Head of caudate nucleus (tissue), 42 donors: ENCODE measurements at places on chromosomes 6 and 20.

GRCh38 chr6:20119485-20119884 lies 92.8 kb downstream of the MBOAT1 start:
- DNase-seq, result no peak

GRCh38 chr6:132084811-132085509 lies 133.8 kb upstream of the CCN2 start:
- no peak for DNase-seq

GRCh38 chr6:89347825-89348224 lies 4.7 kb downstream of the UBE2J1 start:
- DNase-seq, result no peak

GRCh38 chr20:7579888-7580287 lies 360.4 kb downstream of the HAO1 start:
- DNase-seq, result no peak

DNA sequence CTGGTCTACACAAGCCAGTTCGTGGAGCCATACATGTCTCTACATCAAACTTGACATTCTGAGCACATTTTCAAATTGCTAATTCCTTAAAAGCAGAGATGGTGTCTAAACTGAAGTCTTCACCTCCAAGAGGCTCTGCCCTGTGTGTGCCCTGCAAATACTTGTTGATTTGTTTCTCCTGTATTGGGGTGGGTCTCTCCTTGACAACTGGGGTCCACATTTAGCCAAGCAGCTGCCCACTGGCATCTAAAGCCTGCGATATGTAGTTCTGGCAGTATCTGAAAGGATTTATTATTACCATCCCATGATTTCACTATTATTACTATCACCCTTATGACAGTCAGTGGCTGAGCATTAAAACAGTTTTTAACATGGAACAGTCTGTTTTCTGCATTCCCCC lies 45.9 kb upstream of the PKHD1 start:
- DNase-seq, result no peak

GRCh38 chr6:90387383-90387775 lies 90.7 kb upstream of the BACH2 start:
- DNase-seq, result no peak

DNA sequence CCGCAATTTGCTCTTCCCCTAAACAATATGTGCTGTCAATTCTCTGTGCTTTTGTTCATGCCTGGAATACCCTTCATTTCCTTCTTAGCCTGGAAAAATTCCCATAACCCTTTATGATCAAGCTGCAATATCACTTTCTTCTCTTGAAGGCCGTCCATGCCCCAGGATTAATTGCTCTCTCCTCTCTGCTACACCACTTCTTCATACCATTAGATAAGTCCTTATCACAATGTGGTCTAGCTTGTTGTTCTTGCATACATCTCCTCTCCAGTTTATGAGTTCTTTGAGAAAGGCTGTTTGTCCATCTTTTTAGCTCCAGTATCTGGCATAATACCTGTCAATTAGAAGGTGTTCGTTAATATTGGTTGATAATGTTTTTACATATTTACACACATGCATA lies 111.2 kb upstream of the SAMD5 start:
- DNase-seq, result no peak

DNA sequence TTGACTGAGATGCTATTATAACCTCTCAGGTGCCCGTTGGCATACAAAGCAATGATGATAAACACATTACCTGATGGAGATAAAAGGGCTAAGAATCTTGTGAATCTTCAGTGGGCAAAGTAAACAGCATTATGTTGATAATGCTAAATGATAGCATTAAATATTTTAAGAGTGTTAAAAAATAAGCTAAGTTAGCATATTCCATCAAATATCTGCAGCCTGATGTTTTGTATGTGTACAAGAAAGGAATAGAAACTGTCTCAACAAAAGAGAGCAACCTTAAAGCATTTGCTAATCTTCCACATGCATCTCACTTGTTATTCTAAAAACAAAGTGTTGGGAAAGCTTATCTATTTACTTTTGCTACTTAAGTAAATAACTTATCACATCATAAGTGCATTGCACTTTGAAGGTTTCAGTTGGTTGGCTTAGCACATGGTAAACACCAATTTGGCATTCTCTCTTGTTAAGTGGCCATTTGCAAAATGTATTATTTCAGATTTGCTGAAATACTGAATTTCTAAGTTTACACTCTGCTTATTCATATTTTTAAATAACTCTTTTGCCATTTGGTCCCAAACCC lies 151.6 kb downstream of the SYNDIG1 start:
- DNase-seq, result no peak

GRCh38 chr6:14792118-14792955 lies 453.5 kb upstream of the JARID2 start:
- DNase-seq, result no peak

- DNase-seq, result no peak
These were observed 12.3 kb downstream of the CYP21A2 start for GRCh38 chr6:32050562-32050961.

DNA sequence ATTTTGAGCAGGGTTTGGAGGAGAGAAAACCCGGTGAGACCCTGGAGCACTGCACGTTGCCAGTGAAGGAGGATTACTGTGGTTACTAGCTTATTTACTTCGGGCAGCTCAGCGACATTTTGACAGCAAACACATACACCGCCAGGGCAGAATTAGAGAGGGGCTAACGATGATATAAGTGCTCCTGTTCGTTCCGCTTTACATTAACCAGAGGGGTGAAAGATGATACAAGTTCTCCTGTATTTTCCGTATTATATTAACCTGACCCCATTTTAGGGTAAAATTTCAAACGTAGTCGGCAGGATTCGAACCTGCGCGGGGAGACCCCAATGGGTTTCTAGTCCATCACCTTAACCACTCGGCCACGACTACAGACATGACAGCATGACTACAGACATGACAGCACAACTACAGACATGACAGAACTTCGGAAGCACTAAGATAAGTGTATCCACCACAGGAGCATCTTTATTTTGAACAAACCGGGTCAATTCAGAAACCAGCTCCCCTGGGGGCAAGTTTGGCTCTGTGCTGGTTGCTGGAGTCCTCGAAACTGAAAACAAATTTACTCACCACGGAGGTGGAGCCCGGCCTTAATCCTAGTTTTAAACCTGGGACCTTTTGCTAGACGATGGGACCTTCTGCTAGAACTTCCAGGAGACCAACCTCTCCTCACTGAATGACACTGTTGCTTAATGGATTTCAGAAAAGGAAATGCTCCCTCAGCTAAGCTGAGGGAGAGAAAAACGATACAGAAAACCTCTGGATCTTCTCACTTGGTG lies 80.4 kb upstream of the ZNF184 start:
- no peak for DNase-seq

- DNase-seq, result peak; percentile 71
These were observed 3.5 kb downstream of the NDUFAF5 start for GRCh38 chr20:13788167-13788834.

- no peak for DNase-seq
These were observed 20.4 kb downstream of the EPB41L2 start for GRCh38 chr6:131042664-131043063.

- DNase-seq, result no peak
These were observed 117.5 kb upstream of the COL21A1 start for GRCh38 chr6:56364827-56365339.

DNA sequence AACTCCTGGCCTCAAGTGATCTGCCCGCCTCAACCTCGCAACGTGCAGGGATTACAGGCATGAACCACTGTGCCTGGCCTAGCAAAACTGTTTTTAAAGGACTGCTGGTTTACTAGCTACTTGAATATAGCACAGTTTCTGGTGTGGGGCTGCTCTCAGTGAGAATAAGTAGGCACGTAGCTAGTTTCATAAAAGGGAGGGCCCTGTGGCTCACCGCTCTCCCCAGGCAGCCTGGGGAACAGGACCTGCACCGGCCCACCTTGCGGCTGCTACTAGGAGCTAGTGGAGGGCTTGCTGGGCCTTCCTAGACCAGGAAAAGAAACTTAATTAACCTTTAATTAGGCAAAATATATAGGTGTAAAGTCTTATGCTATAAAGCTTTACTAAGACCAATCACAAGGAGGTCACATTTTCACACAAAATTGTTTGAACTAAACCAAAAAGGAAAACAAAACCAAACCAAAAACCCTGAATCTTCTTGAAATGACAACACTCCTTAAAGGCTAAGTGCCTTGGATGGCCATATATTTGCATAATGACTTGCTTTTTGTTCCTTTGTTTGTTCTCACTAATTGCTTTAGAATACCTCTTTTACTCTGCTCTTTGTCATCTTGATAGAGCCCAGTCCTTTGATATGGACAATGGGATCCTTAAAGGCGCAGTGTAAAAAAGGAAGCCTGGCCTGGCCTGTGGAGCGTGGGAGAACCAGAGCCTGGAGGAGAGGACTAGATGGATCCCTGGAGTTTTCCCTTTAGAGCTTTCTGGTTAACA lies 69.5 kb upstream of the SAMD5 start:
- DNase-seq, result no peak

GRCh38 chr6:81051952-81052351 lies 700.5 kb downstream of the TENT5A start:
- no peak for DNase-seq

DNA sequence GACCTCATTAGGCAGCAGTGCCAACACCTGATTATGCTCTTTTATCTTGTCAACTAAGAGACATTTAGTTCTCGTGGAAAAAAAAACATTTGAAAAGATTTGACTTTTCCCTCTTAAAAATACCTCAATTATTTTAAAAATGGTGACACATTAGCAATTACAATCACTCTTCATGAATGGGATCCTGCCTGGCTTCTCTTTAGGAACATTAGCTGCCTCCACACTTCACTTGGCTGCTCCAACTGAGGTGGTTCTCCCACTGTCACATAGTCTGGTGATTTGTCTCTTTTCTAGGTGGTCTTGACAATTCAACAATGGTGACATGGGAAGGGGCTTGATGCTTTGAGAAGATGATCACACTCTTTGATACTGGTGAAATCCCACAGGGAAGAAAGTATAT lies 26.2 kb upstream of the SLC35F1 start:
- no peak for DNase-seq

- peak; percentile 88 for DNase-seq
These were observed at the start of gene MTCL3 for GRCh38 chr6:127518710-127519468. Gene MTCL3, minus strand, starts transcription at chr6:127519335.

GRCh38 chr6:17650656-17651309 lies 50.7 kb downstream of the FAM8A1 start:
- no peak for DNase-seq
